AG04449 (cell line): ENCODE measurements at places on chromosomes 11 and 22.

DNA sequence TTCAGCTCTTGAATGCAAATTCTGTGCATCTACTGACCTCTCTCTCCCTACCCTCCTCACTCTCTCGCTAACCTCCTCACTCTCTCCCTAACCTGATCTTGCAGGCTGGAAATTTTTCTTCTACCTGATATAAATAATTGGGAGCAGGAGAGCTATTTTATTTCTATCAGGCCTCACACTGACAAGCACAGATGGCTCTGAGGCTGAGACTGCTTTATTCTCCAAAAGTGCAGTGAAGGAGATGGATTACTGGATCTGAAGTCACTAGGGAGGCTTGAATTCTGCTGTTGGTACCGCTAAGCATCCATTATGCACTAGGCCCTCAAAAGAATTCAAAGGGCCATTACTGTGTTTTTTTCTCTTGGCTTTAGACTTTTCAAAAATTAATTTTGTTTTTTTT is 19.4 kb upstream of the LDHA start:
- no peak for DNase-seq

DNA sequence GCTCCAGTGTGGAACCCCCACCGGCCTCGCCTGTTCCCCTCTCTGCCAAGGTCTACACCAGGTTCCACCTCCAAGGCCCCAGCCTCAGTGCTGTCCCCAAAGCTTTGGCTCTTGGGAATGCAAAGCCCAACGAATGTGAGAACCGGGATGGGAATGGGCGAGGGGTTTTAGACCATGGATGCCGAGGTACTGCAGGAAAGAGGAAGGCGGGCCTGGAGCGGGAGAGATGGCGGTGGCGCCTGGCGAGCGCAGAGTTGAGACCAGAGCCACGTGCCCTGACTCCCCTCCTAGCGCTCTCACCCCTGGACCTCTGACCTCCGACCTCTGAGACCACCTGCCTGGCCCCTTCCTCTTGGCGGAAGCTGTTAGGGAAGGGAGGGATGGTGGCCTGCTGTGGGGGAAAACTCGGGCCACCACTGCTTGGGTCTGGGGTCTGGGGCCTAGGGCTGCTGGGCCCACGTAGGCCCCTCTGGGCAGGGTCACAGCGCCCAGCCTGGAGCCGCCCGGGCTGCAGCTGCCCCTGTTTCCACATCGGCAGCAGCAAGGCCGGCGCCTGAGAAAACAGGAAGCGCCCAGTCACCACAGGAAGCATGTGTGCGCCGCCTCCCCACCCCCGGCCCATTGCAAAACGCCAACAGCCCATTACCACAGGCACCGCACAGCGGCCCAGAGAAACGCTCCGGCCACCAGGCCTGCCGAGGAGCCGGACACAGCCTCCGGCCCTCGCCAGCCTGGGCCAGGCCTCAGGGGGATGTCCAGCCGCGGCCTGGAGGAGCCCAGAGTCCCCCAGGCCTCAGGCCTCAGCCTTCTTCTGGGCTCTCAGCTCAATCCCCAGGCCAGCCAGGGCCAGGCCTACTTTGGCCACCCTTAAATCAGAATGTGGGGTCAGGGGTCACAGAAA is 13.8 kb upstream of the SLC39A13 start:
- no peak for DNase-seq

GRCh38 chr11:89249196-89249595 is 71.5 kb downstream of the TYR start:
- no peak for DNase-seq

DNA sequence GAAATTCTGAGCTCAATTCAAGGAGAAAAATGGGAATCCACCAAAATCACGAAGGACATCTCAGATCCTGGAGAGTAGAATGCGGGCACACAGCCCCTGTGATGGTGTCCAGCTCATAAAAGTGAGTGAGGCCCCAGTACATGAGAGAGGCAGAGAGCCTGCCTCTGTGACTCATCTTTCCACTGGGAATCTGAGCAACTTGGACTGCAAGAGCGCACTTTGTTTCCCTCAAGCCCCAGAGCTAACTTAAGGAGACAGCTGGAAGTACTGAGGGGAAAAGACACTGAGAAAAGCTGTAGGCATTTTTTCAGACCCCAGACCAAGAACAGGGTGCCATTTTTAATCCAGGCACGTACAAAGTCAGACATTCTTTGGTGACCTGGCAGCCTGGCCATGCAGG is 273.7 kb downstream of the C11orf87 start:
- no peak for DNase-seq

DNA sequence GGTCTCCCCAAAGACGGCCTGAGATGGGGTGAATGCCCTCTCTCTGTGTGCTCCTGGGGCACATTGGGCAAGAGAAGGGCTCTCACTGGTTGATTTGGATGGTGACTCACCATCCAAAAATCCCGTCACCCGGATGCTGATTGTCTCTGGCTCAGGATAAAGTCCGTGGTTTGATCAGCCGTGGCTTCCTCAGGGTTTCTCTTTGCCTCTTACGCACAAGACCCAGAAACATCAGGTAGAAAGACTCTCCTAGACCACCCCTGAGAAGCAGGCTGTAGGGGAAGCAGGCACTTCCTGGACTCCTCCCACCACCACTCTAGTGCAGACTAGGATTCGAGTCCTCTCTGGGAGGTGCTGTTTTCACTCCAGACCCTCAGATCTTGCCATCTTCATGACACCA is 176.1 kb upstream of the NCAM1 start:
- DNase-seq = no peak

DNA sequence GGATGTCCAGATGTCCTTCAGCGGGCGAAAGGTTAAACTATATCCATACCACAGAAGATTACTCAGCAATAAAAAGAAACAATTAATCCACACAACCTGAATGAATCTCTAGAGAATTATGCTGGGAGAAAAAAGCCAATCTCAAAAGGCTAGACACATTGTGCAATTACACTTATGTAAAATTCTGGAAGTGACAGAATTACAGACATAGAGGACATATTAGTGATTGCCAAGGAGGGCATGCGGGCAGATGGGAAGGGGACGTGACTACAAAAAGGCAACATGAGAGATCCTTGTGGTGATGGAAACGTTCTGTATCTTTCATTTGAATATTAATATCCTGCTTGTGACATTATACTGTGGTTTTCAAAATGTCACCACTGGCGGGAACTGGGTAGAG is 103.5 kb upstream of the BMAL1 start:
- no peak for DNase-seq

- DNase-seq = no peak
Observed at GRCh38 chr22:31604746-31605705, 57.0 kb downstream of the PISD start.

DNA sequence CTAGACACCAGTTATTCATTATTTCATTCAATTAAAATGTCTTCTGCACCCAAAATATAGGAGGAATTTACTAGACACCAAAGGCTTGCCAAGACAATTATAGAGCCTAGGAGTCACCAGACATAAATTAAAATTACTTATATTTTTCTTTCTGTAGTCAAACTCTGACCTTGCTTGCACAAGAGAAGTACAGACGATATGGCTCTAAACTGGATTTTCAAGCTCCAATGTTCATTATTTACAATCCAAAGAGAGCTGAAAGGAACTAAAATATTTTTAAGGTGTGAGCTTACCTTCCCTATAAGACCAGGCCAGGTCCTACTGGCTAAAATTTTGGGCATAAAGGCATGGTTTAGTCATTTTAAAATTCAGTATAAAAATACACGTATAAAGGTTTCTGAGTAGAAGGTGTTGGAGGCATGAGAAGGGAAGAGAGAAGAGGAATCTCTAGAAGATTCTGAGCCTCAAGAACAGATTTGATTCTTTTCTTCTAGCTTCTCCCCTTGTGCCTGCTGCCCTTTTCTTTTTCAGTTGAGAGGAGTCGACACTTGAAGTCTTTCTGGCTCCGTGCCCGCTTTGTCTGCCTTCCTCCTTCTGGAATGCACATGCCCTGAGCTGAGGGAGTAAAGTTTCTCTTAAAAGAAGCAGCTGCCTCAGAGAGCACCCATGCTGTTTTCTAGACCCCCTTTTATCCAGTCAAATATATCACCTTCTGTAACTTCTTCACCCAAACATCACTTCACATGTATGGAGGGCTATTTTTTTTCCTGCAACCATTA is 13.5 kb downstream of the C11orf97 start:
- no peak for DNase-seq

DNA sequence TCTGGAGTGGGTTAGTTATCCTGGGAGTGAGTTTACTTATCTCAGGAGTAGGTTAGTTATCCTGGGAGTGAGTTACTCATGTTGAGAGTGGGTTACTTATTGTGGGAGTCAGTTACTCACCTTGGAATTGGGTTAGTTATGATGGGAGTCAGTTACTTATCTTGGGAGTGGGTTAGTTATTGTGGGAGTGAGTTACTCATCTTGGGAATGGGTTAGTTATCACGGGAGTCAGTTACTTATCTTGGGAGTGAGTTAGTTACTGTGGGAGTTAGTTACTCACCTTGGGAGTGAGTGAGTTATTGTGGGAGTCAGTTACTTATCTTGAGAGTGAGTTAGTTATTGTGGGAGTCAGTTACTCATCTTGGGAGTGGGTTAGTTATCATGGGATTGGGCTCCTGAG is 49.6 kb upstream of the B3GAT1 start:
- no peak for DNase-seq

- DNase-seq = no peak
Observed at GRCh38 chr22:29313126-29313575, 2.3 kb downstream of the RASL10A start.

DNA sequence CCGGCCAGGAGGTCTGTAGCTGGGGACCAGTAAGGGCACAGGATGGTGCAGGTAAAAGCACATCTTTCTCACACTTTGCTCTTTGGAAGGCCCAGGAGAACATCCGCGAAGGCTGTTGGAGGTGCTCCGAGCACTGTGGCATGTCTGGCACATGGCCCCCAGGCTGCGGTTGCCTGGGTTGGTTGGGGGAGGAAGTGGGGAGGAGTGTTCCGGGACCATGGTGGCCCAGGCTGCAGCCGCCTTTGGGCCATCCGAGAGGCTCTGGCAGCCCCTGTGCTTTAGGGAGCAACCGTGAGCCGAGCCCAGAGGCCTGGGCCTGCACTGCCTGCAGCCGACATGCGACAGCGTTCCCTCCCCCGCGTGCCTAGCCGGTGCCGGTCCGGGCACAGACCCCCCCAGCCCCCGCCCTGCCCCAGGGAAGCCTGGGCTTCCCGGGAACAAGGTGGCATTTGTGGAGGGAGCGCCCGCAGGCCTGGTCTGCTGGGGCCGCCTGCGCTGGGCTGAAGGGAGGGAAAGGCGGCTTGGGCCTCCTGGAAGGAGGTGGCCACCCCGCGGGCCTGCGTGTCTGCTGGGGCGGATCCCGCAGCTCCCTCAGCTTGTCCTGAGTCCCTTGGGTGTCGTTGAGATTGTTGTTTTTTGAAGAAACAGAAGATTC is 57.9 kb downstream of the GRAMD4 start:
- DNase-seq = no peak

DNA sequence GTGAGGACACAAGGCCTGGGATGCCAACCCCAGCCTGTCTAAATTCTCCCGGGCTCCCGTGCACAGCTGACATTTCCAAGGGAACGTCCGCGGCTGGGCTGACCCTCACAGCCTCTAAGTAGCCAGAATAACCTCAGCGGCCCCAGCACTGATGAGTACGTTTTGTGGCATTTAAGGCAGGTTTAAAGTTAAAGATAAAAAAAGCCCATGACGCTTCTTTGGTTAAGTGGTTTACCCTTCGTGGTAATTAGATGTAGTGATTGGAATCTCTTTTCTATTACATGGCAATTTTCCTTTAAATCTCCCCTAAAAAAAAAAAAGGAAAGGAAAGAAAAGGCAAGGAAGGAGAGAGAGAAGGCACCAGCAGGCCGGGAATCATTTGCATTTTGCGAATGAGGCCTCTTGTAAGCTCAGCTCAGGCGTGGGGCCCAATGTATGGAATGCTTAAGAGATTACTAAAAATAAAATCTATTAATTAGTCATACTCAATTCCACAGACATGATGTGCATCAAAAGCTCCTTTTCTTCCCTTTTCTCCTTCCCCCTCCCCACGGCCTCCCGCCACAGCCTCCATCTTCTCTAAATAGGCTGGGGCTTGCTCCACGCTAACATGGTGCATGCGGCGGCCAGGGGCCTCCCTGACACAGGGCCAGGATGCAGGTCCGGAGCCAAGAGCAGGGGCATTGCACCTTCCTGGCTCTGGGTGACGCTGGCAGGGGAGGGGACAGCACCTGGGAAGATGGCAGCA is 44.1 kb downstream of the MACROD1 start:
- peak; percentile 68 for DNase-seq

GRCh38 chr11:33895752-33896137 is 3.9 kb upstream of the LMO2 start:
- DNase-seq = no peak

GRCh38 chr11:20357150-20357549 is 6.4 kb upstream of the HTATIP2 start:
- DNase-seq = no peak

DNA sequence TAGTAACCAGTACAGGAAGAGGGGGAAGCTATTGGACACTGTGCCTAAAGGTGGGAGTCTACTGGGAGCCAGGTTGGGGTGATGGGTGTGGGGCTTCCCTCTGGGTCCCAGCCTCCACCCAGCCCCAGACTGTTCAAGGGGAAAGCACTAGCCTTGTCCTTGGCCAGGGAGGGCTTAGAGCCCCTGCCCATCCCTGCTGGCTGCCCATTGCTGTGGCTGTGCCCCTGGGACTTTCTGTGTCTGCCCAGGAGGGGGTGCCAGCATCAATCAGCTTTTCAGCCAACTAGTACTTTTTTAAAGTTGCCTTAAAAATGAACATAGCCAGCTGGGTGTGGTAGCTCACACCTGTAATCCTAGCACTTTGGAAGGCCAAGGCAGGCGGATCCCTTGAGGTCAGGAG is 19.9 kb downstream of the INCENP start:
- DNase-seq = no peak

GRCh38 chr11:61377461-61378160 is 14.8 kb upstream of the TMEM216 start:
- no peak for DNase-seq

GRCh38 chr11:3095712-3096361 is 38.6 kb upstream of the CARS1 start:
- no peak for DNase-seq

DNA sequence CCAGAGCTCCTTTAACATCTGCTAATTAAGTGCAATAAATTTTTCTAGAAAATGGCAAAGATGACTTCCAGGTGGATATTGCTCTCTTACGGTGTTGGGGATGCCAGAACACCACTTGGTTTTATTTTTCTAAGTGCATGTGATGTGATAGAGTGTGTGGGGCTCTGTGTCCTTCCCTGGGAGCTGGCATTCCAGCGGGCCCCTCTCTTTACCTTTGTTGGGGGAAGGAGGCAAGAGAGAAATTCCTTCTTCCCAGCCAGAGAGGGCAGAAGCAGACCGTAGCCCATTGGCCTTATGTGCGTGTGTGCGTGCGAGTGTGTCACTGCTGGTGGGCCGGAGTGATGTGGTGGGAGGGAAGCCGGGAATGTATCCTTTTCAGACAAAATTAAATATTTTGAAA is 17.2 kb downstream of the TEF start:
- no peak for DNase-seq

GRCh38 chr11:67300256-67300755 is 3.0 kb upstream of the SSH3 start:
- no peak for DNase-seq

GRCh38 chr11:69351460-69351859 is 57.5 kb downstream of the MYEOV start:
- DNase-seq = no peak

- DNase-seq = no peak
Observed at GRCh38 chr11:90288212-90288821, 65.5 kb upstream of the CHORDC1 start.

GRCh38 chr11:129388824-129389223 is 13.2 kb downstream of the BARX2 start:
- DNase-seq = no peak

- no peak for DNase-seq
Observed at GRCh38 chr11:120146413-120147093, 8.6 kb upstream of the TRIM29 start.
